ENCODE measurements at places on chromosomes 3 and 15.

DNA sequence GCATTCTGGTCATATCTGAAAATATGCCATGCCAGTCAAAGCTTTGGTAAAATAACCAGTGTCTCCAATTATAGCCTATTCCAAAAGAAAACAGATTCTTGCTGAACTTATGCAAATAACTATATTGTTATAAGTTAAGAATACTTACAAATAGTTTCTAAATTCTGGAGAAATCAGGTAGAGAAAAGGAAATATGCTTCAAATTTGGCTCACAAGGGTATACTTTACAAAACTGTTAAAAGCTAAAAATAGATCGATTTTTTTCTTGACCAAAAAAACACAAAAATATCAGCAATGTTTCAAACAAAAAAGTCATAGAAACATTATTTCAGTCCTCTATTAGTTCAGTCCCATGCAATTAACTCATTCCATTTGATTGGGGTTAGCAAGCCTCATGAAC lies 23.7 kb downstream of the SETMAR start:
- DNase-seq: no peak

GRCh38 chr15:70437882-70438451 lies 325.4 kb downstream of the UACA start:
- no peak for DNase-seq

DNA sequence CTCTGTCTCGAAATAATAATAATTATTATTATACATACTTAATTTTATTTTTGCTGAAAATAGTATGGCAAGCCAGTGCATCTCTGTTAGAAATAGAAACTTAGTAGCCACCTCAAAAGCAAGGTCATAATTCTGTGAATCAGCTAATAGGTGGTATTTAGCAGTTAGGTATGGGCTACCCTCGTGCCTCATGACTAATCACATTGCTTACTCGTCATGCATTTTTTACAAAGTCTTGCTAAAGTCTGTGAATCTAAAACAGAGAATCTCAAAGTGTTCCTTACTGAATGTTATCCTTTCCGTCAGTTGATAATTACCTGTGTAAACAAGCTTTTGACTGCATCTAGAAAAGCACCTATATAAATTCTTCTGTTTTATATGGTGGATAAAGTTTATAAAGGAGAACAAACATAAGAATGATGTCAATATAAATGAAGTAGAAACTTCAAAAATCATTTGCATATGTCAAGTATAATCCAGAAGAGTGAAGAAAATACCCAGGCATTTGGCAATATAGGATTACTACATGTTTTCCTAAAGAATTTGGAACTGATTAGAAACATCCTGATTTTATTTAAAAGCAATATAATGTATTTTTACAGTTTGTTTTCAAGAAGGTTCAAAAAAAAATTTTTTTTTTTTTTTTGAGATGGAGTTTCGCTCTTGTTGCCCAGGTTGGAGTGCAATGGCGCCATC lies 6.2 kb downstream of the PPARG start:
- no peak for DNase-seq

DNA sequence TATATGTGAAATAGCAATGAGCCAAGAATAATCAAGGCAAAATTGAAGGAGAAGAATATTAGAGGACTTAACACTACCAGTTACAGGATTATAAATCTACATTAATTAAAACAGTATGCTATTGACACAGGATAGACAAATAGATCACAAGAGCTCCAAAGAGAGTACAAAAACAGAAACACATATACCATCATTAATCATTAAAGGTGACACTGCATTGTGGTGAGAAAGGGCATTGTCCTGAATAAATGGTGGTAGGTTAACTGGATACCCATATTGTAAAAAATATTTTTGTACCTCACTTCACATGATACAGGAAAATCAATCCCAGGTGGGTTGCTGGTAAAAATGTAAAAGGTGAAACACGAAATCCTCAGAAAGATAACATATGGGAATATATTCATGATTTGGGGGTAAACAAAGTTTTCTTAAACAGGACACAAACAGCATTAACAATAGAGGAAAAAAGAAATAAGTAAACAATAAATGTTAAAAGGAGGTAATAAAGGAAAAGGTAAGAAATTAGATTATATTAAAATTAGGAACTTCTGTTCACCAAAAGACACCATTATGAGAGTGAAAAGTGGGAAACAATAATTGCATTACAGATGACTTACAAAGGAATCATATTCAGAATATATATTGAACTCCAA lies 145.2 kb downstream of the THRB start:
- DNase-seq: no peak

GRCh38 chr15:100922192-100923040 lies 3.3 kb downstream of the LRRK1 start:
- DNase-seq: no peak

GRCh38 chr3:155382396-155383042 lies 89.0 kb upstream of the STRIT1 start:
- DNase-seq: peak; percentile 24

GRCh38 chr3:151346292-151346691 lies 16.9 kb upstream of the P2RY13 start:
- DNase-seq: no peak

- DNase-seq: no peak
These were observed 66.4 kb downstream of the B3GALNT1 start for GRCh38 chr3:161038725-161039124.

DNA sequence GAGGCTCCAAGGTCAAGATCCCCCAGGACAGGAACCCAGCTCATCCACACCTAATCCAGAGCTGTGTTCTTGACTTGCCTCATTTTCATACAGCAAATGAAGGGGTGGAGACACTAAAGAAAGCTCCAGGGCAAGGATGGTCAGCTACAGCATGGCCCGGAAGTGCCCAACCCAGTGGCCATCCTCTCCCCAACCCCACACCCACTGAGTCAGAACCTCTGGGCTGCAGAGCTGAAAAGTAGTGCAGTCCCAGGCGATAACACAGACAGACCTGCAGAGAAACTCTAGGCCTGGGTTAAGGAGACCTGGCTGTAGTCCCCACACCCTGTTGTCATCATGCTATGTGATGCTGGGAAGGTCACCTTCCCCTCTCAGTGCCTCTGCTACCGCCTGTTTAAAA lies 85.3 kb downstream of the SEMA5B start:
- no peak for DNase-seq

GRCh38 chr3:133018921-133019320 lies 19.3 kb upstream of the TMEM108 start:
- DNase-seq: no peak

DNA sequence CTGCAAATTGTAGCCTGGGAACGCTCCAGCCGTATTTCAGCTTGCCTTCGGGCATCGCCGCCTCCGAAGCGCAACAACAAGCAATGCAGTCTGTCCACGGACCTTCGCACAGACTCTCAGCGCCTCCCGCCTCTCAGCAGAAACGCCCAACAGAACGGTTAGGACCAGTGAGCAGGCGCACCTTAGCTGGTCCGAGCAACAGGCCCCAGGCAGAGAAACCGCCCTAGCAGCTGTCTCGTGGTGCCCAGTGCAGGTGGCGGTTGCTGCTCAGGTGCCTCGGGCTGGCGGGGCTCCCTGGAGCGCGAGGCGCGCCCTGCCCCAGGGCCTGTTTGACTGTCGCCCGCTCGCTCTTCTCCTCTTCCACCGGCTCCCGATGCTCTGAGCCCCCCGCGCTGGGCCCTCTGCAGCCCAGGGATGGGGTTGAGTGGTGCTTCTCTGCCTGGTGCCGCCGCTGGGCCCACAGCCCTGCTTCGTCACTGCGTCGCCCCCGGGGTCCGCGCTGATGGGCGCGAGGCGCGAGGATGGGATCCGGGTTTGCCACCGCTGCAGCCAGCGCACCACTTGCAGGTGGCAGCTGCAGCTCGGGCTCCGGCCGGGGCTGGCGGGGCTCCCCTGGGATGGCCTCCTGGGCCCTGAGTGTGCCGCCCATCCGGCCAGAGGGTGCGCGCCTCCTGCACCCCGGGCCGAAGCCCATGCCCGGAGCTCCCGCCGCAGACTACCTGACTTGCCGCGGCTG lies 268.4 kb upstream of the FRG2C start:
- DNase-seq: no peak

GRCh38 chr3:39502838-39503145 lies 35.3 kb downstream of the MOBP start:
- DNase-seq: no peak

DNA sequence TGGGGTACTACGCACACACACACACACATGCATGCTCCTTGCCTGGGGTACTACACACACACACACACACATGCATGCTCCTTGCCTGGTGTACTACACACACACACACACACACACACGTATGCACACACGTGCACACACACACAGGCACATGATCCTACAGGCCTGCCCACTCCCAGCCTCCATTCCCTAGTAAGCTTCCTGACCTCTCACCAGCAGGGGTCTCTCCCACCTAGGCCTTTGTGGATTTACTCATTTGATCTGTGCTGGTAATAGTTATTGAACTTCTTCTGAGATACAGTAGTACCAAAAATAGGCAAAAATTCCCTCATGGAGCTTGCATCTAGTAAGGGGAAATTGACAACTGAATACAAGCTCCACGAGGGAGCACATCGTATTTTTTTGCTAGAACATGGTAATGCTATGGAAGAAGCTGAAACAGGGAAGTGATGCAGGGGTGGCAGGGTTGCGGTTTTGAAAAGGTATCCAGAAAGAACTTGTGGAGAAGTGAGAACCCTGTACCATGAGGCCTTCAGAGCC lies 19.1 kb downstream of the TTC21A start:
- no peak for DNase-seq

DNA sequence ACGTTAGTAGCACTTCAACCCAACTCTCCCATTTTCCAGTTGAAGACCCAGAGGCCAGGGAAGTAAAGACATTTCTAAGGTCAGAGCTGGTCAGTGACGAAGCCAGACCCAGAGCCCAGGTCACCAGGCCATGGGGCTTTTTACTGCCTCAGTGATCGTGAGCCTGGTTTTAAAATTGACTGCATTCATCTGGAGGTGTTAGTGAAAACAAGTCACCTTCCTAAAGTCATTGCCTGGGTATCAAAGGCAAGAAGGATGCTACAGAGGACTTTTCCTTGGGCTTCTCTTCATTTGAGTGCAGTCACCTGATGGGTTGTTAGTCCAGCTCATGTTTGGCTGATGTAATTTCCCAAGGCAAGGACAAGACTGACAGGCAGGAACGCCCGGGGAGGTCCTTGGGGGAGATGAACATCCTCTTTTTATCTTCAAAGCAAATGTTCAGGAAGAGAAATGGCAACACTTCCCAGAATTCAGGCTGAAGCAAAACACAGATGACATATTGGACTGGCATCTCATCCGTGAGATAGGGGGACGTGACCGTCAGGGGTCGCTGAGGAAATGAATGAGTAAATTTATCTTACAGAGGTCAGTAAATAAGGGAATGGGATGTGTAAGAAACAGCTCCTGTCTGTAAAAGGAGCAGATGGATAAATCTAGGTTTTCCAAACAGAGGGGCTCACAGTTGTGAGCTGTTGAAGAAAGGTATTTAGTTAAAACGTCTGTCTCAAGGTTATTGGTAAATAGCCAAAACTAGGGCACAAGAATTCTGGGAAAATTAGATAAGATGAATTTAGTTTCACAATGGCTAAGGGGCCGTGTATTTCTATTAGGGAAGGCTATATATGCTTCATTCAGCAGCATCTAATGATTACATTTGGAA lies 201.2 kb downstream of the OPA1 start:
- DNase-seq: no peak

DNA sequence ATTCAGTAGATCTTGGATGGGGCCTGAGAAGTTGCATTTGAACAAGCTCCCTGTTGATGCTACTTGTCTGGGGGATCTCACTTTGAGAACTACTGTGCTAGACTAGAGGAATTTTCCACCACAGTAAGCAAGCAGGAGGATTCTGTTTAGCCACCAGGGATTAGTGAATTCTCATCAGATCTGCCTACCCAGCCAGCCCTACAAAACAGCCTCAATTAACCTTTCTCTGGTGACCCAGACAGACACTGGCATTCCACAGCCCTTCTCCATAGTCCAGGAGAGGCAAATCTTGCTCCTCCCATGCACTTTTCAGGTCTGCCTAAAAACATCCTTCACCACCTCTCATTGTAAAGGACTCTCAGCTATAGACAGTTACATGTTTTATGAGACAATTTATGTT lies 16.7 kb upstream of the MYH15 start:
- no peak for DNase-seq

- DNase-seq: no peak
These were observed 32.2 kb upstream of the COLQ start for GRCh38 chr3:15553749-15554148.

DNA sequence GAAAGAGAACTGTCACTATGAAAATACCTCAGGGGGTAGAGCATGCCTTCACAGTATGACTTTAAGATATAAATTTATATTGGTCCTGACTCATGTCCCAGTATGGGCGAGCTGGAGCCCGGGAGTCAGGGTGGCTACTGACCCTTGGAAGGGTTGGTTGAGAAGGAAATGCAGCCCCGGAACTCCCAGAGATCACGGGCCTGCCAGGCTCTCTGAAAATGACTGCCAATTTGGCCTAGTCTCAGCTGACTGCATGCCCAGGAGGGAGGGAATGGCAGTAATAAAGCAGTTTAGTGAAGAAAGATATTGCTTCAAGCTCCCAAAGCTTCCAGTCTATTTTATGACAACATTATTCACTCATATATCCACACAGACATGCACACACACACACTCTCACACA lies 299.0 kb downstream of the NR2F2 start:
- DNase-seq: no peak

DNA sequence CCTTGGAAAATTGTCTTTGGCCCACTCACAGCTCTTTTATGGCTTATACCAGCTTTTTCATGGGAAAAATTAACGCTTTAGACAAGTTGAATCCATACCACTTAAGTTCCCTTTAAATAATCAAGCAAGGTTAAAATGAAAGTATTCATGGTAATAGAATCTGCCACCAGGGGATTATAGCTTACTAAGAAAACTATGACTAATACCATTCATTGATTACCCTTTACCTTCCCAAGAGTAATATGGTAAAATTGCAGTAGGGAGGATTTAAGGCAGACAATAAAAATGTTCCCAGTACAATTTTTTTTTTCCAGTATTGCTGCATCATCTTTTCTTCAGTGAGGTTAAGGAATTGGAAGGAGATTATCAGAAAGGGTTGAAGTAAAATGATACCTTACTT lies 641.1 kb upstream of the NAALADL2 start:
- no peak for DNase-seq

- DNase-seq: no peak
These were observed 110.3 kb downstream of the LSM3 start for GRCh38 chr3:14288833-14289451.

GRCh38 chr3:176969066-176969465 lies 228.2 kb downstream of the TBL1XR1 start:
- no peak for DNase-seq

- DNase-seq: no peak
These were observed 665 bp downstream of the PIGB start for GRCh38 chr15:55319537-55320237.

All from NCI-H1092 (cell line).